EL (cell line): ENCODE measurements at places on chromosomes 7 and 10.

DNA sequence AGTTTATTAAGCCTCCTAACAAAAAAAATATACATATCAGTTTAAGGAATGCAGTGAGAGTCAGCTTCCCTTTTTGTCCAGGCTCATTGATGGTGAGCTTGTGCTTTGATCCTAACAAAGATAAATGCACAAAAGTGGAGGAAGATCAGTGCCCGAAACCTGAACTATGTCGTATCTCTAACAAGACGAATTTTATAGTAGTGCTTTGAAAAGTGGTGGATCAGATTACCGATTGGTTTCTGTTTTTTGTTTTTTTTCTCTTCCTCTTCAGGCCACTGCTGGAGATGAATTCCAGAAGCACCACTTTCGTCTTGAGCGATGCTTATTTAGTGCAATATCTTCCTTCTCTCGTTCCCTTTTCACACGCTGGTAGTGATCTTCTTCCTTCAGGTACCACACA is 72.8 kb downstream of the RHOBTB1 start:
- DNase-seq, result no peak

DNA sequence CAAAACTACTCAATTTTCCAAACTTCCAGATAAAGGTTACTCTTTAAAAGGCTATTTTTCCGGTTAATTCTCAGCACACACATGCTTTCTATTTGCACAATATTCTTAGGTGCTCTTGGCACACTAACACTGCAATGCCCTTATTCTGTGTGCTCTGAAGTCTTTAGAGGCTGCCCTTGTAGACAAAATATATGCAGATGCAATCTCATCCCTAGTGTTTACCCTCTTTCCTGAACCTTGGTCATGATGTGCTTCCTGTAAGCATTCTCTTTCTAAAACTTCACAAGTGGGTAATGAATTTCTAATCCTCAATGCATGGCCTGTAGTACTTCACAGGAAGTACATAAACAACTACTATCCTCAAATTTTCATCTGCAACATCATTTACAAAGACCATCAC is 41.1 kb upstream of the TUBB8 start:
- DNase-seq, result no peak

- no peak for DNase-seq
Observed at GRCh38 chr7:132904209-132904608, 177.7 kb downstream of the CHCHD3 start.

GRCh38 chr10:131706952-131707351 is 193.9 kb upstream of the PPP2R2D start:
- DNase-seq, result no peak

DNA sequence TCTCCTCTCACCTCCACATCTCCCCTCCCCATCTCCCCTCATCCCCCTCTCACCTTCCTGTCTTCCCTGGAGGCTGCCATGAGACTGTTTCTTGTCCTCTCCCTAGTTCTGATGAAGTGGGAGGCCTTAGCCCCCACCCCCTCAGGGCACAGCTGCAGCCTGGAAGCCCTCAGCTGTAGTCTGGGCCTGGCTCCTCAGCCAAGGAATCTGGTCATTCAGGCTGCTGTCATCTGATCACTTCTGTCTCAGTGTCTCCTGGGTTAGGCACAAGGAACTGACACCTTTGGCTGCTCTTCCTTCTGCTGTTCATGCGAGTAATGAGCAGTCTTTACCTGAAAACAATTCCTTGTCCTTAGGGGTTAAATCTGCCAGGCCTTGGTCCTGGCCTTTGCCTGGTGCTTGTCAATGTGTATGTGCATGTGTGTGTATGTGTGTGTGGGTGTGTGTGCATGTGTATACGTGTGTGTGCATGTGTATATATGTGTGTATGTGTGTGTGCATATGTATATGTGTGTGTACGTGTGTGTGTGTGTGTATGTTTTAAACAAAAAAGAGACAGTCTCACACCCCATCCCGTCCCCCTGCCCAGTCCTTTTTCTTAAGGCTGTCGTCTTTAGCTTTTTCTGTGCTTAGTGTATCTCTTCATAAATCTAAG is 153.5 kb upstream of the TMEM72 start:
- no peak for DNase-seq

DNA sequence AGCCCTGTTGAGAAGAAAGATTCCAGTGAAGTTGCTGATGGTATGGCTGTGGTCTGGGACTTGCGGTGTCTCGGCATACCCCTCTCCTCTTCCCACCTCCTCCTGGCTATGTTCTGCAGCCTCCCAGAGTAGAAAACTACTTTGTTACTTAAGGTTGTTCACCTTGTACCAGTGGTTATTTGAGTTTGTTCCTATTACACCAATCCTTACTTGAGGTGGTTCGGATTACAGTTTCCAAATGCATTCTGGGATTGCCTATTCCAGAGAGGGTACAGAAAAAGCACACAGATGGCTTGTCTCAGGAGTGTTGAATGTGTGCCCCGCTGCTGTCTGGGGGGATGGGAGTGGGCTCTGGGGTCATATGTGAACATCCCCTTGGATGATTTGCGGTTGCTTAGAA is 6.8 kb upstream of the ZNF783 start:
- no peak for DNase-seq

- peak; percentile 82 for DNase-seq
Observed at GRCh38 chr10:91665842-91666241, 33.0 kb upstream of the PPP1R3C start.

GRCh38 chr7:117492649-117493048 is 12.8 kb downstream of the CFTR start:
- DNase-seq, result no peak
